ENCODE measurements at places on chromosomes 4 and X.

DNA sequence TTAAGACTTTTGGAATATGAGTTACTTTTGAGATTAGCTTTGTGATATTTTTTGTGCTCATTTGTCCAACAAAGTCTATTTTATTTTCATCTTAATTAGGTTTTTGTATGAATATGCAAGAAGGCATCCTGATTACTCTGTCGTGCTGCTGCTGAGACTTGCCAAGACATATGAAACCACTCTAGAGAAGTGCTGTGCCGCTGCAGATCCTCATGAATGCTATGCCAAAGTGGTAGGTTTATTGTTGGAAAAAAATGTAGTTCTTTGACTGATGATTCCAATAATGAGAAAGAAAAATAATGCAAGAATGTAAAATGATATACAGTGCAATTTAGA, 10.8 kb downstream of the ALB start:
- no peak for DNase-seq

DNA sequence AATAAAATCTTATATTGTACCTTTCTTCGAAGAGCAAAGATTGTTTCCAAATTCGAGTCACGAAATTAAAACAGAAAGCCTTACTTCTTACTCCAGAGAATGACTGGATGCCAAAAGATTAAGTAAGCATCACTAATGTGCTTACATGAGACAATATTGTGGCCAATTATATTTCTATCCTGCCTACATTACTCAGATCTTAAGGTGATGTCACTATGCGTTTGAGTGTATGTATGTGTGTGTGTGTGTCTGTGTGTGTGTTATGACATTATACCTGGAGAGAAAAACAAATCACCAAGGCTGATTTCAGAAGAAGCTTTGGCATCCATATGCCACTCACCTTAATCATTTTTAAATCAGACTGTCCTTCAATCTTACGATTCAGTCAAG, 556.3 kb downstream of the PPARGC1A start:
- DNase-seq = no peak

- no peak for DNase-seq
These were observed 1697.8 kb upstream of the IGFBP7 start for GRCh38 chr4:58807843-58808615.

DNA sequence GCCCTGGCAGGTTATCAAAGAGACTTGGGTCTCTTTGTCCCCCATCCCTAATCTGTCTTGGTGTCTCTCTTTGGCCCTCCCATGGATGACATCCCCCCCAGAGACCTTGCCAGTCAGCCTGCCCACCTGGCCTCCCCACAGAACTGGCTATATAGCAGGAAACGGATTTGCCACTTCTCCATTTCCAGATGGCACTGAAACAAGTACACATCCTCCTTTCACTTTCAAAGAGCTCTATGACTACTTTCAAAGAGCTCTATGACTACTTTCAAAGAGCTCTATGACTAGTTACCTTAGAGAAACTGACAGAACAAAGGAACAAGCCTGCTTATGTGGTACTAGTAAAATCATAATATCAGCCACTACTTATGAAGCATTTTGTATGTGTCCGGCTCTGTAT, 175.3 kb downstream of the MAML3 start:
- no peak for DNase-seq

DNA sequence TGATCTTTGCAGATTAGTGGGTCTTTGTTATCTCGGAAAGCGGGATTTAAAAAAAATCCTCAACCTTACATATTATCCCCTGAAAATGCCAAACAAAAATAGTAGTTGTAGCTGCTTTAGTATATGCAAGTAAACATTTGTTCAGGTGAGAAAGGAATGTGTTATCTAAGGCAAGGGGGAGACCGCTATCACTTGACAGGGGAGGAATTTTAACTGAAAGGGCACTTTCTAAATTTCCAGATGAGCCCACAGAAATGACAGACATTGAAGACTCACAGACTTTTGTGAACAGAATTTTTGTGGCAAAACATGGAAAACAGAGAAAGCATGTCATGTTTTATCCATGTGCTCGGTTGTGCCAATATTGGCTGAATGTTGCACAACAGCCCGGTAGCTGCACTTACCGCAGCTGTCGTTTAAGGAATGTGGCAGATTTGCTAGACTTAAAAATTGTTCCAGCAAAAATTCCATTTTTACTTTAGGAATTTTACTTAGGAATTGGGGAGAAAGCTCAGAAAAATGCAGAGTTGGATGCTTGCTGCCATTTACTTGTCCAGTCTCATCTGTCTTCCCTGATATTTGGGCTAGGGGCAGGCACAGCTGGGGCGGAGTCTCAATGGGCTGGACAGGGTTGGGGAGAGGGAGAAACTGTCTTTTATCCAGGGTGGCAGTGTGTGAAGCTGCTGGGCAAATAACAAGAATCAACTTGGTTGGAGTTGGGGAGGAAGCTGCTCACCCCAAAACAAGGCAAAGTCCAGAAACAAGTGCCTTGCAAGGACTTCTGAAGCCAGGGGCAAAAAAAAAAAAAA, 94.6 kb upstream of the RPS6KA3 start:
- DNase-seq = no peak

DNA sequence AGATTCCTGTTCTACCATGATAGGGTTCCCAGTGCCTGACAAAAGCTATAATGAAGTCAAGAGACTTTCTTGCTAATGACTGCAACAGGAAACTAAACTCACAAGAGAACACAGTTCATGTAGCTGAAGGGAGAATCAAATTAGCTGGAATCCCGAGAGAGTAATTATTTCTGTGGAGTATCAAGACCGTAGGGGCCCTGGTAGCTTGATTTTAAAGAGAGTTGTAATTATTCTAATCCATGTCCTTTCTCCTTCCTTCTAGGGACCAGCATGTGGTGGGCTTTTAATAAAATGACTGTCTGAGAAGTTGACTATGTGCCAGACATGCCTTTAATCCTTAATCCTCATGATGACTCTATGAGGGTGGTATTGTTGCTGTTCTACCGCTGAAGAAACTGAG, 1.7 kb upstream of the TRPC5OS start:
- no peak for DNase-seq

DNA sequence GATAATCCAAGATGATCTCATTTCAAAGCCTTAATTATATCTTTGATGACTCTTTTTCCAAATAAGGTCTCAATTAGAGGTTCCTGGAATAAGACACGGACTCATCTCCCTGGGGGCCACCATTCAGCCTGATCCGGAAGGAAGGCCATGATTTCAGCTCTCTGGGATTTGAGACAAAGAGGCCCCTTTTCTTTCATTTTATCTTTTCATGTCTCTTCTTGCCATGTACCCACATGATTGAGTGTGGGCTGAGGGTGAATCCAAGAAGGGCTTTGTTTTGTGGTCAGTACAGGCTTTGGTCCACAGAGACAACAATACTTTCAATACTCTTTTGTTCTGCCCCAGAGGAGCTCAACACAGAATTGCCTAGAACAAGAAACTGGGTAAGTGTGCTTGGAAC, 261.2 kb downstream of the TRIML1 start:
- DNase-seq = no peak

- DNase-seq = no peak
These were observed 618.6 kb upstream of the CPEB2 start for GRCh38 chr4:14383652-14384051.

GRCh38 chr4:28449085-28449484, 1588.4 kb downstream of the STIM2 start:
- no peak for DNase-seq

GRCh38 chrX:112832481-112833095, 8.0 kb downstream of the AMOT start:
- DNase-seq = no peak

DNA sequence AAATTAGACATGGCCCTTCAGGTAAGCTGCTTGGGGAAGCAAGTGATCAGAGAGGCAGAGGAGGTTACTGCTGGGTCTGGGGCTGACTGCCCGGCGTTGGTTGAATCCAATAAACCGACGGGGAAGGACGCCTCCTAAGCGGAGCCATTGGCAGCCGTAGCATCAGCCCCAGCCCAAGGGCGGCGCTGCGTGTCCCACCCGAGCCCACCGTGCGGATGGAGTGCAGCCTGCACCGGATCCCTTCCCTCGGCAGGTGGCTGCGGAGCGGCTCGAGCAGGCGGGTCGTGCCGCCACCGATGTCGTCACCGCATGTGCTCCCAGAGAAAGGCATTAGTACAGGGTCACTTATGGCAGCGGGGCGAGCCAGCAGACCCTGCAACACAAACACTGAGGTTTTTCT, 82.1 kb downstream of the ALPK1 start:
- no peak for DNase-seq

DNA sequence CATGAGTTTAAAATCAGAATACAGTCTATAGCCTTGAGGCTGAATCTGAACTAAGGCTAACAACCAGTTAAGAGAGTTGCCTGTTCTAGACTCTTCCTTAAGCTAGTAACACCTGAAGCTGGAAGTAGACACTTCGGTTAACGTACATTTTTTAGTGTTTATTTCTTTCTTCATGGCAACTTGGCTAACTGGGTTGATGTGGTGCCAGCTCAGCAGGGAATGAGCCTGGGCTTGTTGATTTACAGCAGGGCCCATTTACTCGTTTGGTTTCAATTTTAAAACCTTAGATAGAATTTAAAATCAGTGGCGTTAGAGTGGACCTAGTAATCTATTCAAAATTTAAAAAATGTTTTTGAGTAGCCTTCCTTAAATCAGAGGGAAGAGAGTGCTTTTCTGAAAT, 137.6 kb upstream of the ESX1 start:
- DNase-seq = no peak

DNA sequence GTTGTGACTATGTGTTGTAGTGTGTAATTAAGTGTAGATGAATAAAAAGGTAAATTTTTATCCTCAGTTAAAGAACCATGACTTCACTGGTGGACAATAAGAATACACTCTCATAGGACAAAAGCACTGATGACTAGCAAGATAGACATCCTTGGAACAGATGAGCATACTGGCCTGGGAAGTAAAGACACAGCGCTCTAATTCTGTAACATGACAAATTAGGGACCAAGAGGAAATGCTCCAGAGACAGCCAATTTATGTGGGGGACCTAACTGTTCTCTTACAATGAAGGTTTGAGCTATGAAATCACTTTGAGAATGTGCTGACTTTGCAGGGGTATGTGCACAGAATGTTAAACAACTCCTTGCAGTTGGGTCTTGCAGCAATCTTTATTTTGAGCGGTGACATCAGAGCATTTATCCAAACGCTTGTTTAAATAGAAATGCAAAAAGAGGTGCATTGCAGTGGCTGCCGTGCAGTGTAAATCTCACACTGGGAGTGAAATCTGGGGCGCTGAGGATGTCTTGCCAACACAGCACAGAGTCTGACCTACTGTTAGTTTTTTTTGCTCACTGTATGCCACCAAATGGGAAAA, 109.3 kb downstream of the MAGEC2 start:
- DNase-seq = no peak

All from COR-L47 (cell line).